Nephron progenitor cell (in vitro differentiated cells): ENCODE measurements at places on chromosomes 11 and 22.

DNA sequence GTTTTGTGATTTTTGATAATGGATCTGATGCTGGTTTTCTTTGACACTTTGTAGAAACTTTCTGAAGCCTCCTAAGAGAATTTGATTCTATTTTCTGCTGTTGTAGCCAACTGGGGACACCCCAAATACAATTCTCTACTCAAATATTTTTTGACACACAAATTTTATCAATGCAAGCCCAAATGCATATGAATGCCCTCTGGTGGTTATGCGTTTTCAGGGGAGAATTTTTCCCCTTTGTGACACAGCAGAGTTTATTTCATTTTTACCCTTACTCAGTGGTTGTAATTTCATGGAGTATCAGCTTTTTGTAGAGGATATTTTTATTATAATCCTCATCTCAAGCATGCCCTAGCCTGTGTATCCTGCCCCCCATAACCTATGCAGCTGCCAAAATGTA lies 44.7 kb upstream of the MTMR2 start:
- DNase-seq: no peak

- no peak for DNase-seq
These were observed 50.8 kb upstream of the OR4C15 start for GRCh38 chr11:55503449-55503848.

GRCh38 chr11:108500721-108501120 lies 2.5 kb upstream of the POGLUT3 start:
- DNase-seq: no peak

- DNase-seq: no peak
These were observed 394.5 kb upstream of the KIRREL3 start for GRCh38 chr11:127395034-127395433.

DNA sequence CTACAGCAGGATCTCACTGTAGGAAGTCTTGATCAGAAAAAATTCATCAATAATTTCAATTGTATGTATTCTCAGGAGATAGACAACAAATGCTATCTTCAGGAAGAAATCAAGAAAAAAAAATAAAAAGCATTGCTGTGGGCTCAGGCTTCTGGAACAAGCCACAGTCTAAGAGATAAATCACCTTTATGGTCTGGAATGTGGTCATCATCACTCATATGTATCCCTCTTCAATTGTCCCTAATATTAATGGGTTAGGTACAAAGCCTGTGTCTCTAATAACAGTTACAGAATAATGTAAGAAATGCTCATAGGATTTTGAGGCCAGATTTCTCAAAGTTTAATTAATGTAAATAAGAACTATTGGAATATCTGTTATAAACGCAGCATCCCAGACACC lies 305.9 kb upstream of the ANO3 start:
- DNase-seq: no peak

DNA sequence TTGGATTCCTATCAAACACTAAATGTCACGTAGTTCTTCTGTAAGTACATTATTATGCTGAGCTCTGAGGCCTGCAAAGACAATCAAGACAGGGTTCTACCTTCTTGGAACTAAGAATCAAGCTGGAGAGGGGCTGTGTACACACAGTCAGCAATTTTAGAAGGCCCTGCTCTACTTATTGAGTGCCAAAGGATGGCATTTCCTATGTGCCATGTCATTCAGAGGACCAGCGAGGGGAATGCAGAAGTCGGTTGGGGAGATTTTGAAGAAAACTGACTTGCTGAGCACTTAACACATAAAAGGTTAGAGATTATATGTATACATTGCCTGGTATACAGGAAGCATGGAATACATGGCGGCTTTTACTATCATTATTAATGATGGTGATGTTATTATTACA lies 5.3 kb downstream of the SLC37A2 start:
- no peak for DNase-seq

DNA sequence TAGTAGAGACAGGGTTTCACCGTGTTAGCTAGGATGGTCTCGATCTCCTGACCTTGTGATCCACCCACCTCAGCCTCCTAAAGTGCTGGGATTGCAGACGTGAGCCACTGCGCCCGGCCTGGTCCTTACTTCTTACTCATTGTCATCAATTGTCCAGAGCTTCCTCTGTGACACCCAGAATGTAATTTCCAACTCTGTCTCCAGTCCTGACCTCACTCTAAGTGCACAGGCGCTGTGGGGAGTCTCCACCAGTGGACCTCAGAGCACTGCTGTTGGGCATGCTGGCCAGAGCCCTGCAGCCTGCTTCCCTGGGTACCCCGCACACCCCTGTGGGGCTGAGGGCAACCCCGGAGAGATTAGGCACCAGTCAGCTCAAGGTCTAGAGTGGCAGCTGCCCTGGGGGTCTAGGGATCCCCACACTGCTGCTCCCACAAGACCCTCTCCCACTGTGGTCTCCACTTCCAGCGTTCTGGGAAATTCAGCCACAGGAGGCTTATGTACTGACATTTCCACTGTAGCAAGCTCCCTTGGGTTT lies 1140.3 kb downstream of the TBC1D22A start:
- no peak for DNase-seq

DNA sequence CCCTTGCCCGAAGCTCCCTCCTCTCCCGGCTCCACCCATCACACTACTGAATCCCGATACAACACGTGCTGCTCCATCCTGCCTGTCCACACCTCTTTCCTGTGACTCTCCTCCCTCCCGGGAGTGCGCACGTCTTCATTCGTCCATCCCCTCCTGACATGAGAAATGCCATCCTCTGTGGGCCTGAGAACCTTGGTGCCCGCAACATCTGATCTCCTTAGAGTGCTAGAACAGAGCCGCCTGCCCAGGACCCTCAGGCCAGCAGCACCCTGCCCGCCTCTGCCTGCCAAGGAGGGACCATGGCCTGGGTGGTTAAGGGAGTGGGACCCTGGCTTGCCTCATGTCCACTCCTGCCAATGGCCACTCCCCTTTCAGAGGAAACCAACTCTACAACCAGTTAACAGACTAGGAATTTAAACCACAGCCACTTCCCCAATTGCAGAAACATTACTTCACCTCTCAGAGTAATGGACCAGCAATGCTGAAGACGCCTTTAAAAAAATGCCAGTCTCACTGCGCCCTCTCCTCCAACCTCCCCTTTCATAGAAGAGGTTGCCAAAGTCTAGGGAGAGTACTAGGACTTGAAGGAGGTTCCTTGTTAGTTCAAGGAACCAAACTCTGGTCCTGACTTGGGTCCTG lies 466.3 kb downstream of the OPCML start:
- no peak for DNase-seq

- DNase-seq: no peak
These were observed 2.2 kb downstream of the RIN1 start for GRCh38 chr11:66333896-66334604.

DNA sequence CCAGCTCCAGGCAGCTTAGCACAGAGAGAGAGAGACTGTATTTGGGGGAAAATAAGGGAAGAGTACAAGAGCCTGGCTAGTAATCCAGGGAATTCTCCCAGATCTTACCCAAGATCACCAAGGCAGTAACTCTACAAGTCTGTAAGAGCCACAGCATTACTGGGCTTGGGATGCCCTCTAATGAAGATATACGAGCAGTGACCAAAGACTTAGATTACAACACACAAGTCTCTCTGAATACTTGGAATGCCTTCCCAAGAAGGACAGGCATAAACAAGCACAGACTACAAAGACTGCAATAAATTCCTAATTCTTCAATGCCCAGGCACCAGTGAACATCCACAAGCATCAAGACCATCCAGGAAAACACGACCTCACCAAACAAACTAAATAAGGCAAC lies 17.7 kb downstream of the DNAJC24 start:
- DNase-seq: no peak

DNA sequence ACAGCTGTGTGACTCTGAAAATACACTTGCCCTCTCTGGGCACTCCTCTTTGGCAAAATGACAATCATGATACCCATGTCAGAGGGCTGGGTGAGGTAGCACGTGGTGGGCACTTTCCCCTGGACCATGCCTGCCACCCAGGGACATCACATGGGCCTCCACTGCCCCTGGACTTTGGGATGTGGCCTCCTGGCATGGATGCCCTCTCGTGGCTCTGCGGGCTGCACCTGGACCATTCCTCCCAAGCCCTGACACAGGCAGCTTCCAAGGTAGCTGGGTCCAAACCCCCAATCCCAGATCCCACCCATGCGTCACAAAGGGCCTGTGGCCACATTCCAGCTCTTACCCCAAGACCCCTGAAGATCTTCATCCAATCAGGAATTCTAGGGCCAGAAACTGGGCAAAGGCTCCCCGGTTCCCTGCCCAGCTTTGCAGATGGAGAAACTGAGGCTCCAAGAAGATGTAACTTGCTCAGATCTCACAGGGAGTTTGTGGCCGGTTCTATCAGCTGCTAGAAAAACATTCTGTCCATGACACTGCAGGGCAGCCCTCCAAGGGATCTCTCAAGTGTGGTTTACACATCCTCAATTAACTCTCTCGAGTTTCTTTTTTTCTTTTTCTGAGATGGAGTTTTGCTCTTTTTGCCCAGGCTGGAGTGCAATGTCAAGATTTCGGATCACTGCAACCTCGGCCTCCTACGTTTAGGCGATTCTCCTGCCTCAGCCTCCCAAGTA lies 35.4 kb upstream of the CYB5R3 start:
- no peak for DNase-seq

GRCh38 chr11:70072461-70072860 lies 5.7 kb upstream of the ANO1 start:
- no peak for DNase-seq

DNA sequence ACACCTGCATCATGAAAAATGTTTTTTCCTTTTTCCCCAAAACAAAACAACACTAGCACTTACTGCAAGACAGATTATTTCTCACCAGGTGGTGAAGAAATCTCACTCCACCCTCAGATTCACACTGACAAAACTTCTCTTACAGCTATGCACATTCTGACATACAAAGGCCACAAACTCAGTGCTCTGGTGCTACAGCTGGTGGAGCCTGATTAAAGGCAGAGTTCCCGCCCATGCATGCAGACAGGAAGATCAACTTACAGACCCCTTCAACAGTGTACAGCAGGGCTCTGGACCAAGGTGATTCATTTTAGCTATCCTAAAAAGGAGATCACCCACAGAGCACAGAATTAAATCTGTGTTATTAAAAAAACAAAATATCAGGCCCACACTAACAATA lies 112.6 kb downstream of the CADM1 start:
- DNase-seq: peak; percentile 45

GRCh38 chr22:37051391-37052385 lies at the start of gene KCTD17:
Gene KCTD17, plus strand, starts transcription at chr22:37051742. Its CDS starts 19 bp downstream, at chr22:37051761.
- DNase-seq: peak; percentile 74

DNA sequence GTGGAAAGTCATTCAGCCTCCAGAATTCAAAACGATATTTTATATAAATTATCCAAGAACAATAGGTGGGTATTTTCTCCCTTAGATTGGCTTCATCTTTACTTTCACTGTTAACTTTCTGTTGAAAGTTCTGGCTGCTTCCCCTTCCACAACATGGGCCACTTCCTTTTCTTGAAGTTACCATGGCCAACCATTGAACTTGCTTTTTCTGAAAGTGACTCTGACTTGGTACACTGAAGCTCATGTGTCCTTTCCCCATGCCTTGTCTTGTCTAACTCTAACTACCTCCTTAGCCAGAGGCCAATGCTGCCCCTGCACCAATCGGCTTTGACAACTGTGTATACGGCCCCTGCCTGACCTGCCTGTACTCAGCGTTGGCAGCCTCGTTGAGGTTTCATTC lies 225.2 kb downstream of the FAT3 start:
- DNase-seq: no peak

- no peak for DNase-seq
These were observed 8.1 kb upstream of the LDHC start for GRCh38 chr11:18404062-18404461.

GRCh38 chr22:41461901-41462300 lies 6.6 kb downstream of the PHF5A start:
- no peak for DNase-seq

GRCh38 chr22:34808618-34809017 lies 257.3 kb upstream of the ISX start:
- DNase-seq: no peak

- no peak for DNase-seq
These were observed 44.0 kb upstream of the C11orf87 start for GRCh38 chr11:109378034-109378433.

DNA sequence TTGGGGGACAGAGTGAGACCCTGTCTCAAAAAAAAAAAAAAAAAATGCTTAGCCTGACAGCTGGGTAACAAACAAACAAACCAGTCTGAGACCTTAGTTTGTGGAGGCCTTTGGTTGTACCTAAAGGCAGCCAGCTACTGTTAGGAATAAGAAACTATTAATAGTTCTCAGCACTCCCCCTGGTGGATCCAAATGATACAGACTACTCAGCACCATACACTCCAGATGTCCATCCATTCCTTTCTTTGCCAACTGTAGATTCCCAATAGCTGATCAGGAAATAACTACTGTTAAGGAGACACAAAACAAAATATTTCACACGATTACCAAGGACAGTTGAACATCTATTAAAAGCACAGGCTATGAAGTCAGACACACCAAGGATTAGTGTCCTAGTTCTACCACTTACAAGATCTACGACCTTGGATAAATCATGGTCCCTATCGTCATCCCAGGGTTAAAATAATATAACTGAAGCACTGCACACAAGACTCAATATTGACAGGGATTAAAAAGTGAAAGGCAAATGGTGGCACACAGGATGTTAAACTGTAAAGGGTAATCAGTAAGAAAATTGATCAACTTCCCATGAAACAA lies 17.2 kb downstream of the CLDN25 start:
- DNase-seq: peak; percentile 15

GRCh38 chr22:26568207-26568706 lies 21.7 kb downstream of the TPST2 start:
- peak; percentile 20 for DNase-seq

GRCh38 chr11:14956111-14956510 lies 16.0 kb downstream of the CALCA start:
- no peak for DNase-seq

DNA sequence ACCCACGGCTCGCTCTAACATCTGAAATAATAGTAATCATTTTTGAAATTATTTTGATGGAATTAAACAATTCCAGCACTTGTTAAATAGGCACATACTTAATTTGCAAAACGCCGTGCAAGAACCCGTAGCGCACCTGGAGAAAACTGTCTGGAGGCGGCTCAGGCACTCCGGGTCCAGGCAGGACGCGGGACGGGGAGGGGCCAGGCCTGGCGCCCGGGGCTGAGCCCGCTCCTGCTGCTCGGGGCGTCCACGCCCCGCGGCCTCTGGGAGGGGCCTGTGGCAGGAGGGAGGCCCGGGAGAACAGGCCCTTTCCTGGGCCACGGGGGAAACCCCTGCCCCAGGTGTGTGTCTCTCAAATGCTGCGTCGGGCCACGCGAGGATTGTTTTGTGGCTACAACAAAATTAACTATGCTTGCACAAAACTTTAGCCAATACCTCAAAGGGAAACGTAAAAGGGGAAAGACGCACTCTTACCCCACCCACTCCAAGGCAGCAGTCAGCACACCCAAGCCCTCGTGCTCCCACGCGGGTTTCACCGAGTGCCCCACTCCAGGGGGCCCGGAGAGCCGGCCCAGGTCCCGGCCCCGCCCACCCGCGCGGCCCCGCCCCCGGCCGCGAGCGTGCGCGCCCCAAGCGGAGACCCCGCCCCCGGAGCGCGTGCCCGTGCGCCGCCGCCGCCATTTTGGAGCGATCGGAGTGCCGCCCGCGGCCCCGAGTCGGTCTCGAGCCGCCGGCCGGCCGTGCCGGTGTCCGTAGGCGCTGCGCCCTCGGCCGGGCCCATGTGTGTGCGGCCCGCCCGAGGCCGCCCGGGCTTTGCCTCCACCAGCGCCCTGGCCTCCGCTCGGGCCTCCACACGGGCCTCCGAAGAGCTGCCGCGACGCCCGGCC lies at the start of gene PPP6R2:
TSS of gene PPP6R2 (plus strand) at position 677 of the 890 bp plus-strand sequence. CDS start 50,582 bp downstream, outside the sequence.
- DNase-seq: peak; percentile 92
